Iris pigment epithelial cell (primary cell): ENCODE measurements at places on chromosomes 5 and 9.

DNA sequence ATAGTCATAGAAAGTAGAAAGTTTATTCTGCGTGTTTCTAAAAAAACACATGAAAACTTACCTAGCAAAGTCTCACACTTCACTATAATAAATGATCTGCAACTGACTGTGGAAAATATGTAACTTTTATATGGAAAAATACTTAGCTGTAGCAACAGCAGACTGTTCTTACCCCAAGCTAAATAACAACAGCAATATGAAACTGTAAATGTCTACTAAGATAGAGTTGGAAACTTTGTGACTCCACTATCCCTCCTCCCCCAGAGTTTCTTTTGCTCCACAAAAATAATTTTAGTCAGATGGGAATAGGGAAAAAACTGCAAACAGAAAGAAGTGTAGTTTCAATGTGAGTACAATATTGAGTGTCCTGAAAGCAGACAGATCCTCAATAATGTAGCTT lies 21.0 kb downstream of the MLLT3 start:
- no peak for DNase-seq

GRCh38 chr9:14030375-14031059 lies 283.4 kb downstream of the NFIB start:
- peak; percentile 95 for DNase-seq

GRCh38 chr5:98296426-98296825 lies 477.0 kb upstream of the RGMB start:
- DNase-seq, result peak; percentile 83

- no peak for DNase-seq
Measured at GRCh38 chr9:6443661-6444060, 30.7 kb downstream of the UHRF2 start.

- DNase-seq, result no peak
Measured at GRCh38 chr9:101274971-101275768, 109.6 kb downstream of the BAAT start.
